ENCODE measurements at places on chromosomes 16 and 17. TPM values are rescaled to one million over a fixed set of nuclear protein-coding genes. Genes with fewer than 3 reads are reported as not detected.

Gene KRT33A
- total RNA-seq, result not detected

Gene CDR2L
- 1.5 TPM for total RNA-seq

Gene EPN3
- 0.33 TPM for total RNA-seq

Gene QRICH2
- 6.1 TPM for total RNA-seq

Gene G6PC3
- total RNA-seq, result 7.8 TPM

Gene CDYL2
- total RNA-seq, result 0.84 TPM

Gene GRIN2A
- total RNA-seq, result under 0.01 TPM

Gene RAC3
- total RNA-seq, result 6.3 TPM

DNA sequence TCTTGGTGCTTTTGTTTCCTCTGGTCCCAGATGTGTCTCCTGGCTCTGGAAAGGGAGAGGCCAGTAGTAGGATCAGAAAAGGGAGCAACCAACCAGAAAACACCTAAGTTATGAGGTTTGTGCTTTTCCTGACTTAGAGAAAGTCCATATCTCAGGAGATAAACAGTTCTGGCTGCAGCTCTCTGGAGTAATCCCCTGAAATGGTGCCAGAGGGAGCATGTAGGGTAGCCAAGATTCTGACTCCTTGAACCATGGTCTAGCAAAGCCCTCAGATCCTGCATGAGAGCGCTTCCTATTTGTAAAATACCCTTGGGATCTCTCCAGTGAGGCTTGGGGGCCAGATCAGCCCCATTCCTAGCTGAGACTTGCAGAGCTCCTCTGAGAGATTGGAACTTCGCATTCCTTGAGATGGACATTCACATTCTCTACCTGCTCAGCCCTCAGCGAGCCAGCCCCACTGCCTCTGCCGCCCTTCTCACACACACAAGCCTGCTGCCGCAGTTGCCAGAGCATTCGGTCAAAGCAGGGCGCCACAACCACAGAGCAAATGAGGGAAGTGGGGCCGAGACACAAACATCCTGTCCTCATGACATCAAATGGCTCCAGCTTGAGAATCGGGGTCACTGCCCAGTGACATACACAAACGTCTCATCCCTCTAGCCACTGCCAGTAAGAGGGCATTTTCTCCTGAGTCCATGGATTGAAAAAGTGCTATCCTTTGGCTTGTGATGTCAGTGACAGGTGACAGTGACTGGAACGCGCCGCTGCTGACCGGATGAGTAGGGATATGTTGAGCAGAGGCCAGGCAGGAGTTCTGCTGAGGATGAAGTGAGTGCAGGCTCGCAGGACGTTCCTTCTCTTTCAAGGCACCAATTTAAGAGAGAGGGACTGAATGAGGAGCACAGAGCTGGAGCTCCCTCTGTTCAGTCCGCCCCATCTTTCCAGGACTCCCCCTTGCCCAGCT lies 5.0 kb downstream of the ABHD15 start:
- DNase-seq, result no peak

DNA sequence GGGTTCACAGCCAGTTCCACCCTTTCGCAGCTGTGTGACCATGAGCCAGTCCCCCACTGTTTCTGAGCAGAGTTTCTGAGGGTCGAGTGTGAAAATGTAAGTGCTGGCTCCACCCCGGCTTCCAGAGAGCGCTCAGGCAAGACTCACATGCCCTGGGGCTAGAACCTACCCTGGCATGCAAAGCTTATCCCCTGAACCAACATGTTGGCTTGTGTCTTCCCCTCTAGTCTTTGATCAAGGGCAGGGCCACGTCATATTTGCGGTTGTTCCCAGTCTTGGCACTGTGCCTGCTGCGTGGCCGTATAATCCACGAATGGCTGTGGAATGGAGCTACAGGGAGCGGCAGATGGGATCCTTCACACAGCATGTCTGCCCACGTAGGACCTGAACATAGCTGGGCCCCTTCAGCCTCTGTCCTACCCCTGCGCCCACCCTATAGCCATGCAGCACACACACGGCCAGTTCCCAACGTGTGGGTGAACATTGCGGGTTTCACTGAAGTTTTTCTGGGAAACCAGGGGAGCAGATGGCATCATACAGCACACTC lies 84.8 kb downstream of the MRM1 start:
- DNase-seq, result no peak

DNA sequence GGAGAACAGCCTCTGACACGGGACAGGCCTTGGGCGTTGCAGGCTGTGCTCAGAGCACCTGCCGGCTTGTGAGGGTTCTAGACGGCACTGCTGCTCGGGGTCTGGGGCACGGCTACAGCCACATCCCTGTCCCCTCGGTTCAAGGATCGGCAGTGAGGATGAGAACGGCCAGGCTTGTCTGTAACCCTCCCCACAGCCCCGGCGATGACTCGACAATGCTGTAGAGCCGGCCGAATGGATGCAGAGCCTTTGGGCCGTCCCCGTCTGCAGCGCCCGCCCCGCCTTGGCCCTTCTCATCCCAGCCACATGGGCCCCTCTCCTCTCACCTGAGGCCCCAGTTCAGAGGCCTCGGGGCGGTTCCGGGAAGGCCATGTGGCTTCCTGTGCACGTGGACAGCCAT lies 49.0 kb upstream of the METRNL start:
- DNase-seq, result peak; percentile 30

GRCh38 chr16:893360-893759 lies 77.4 kb downstream of the LMF1 start:
- DNase-seq, result no peak

GRCh38 chr16:20114356-20114755 lies 40.7 kb upstream of the GPR139 start:
- DNase-seq, result no peak

DNA sequence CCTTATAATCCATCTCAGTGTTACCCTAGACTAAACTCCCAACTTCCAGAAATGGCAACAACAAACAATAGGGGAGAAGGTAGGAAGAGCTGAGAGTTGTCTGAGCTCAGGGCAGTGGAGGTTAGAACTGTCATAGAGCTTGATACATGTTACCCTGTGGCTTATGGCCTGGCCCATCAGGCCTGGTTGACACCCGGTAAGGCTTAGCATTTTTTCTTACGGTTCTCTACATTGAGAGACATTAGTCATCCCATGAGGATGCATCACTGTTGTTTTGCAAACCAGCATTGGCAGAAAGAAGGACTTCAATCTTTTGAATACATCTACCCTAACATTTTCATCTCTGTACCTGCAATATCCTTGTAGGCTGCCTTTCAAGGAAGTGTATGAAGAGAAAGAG lies 226.6 kb downstream of the PHKB start:
- DNase-seq, result no peak

DNA sequence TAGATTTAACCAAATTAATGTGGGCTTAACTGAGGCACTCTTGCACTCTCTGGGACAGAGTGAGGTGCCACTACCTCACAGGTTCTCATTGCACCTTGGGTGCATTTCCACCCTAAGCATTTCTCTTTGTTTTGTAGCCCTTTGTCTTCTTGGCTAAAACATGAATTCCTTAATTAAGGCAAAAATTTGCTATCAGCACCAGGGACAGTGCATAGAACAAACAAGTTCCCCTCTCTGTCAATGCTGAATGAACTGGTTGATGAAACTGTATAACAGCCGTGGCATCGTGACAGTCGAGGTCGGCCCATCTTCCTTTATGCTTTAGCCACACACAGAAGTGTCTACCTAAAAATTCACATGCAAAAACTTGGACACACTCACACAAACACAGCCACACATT lies 74.8 kb downstream of the HS3ST2 start:
- no peak for DNase-seq

DNA sequence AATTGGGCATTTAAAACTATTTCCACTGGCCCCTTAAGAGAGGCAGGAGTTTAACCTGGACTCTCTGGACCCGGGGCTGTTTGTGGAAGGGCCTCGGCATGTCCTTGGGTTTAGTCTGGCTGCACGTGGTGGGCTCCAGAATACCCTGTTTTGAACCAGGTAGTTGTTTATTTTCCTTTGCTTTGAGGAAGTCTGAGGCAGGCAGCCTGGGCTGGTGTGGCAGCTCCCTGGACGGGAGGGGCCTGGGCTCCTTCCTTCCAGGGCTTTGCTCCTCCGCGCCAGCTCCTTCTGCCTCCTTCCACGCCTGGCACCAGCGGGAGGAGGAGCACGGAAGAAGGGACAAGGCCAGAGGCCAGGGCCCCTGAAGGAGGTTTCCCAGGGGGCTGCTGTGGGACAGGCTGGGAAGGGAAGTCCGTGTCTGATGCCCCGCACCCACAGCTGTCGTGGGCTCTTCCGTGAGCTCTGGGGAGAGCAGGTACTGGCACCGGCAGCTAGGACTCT lies 15.5 kb downstream of the BANP start:
- no peak for DNase-seq

DNA sequence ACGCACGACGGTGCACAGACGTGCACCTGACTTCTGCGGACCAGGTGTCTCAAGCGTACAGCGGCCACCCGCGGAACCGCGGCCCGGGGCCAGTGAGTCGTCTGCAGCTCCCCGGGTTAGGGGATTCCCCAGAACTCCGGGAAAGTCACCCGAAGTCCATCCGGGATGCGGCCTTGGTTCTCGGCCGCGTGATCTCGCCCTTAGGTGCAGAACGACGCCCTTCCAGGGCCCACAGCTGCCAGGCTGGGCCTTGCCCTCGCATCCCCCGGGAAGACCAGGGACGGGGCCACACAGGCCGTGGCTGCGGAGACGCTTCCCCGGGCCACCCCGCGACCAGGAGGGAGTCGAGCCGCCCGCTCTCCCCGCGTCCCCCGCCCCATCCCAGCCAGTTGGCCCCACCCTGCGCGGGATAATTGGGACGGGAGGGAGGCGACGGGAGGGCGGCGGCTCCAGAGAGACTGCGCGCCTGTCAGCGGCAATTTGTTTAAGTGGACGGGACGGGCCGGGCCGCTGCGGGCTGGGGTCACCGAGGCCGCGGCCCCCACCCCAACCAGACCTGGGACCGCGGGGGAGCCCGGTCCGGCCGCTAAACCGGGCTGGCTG lies 3.6 kb upstream of the TBX2 start:
- DNase-seq, result no peak

GRCh38 chr17:80619535-80620235 lies 75.0 kb downstream of the RPTOR start:
- no peak for DNase-seq

DNA sequence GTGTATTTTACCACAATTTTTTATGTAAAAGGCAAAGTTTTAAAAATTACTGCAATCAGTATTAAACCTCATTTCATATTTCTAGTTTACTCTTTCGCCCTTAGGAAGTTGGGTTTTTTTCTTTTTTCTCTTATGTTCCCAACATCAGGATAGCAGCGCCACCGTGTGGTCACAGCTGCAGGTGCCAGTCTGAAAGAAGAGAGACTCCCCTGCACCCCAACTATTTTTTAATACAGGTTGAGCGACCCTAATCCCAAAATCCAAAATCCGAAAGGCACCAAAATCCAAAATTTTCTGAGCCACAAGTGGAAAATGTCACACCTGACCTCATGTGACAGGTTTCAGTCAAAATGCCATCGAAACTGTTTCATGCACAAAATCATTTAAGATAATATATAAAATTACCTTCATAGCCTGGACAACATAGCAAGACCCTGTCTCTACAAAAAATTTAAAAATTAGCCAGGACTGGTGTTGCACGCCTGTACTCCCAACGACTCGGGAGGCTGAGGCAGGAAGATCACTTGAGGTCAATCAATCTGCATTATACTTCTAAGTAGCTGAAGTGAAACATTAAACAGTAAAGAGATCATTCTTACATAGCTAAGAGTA lies 21.8 kb upstream of the ASGR2 start:
- peak; percentile 78 for DNase-seq

Measured in liver (tissue), 10 donors.